ENCODE measurements at places on chromosomes 1 and 21.

DNA sequence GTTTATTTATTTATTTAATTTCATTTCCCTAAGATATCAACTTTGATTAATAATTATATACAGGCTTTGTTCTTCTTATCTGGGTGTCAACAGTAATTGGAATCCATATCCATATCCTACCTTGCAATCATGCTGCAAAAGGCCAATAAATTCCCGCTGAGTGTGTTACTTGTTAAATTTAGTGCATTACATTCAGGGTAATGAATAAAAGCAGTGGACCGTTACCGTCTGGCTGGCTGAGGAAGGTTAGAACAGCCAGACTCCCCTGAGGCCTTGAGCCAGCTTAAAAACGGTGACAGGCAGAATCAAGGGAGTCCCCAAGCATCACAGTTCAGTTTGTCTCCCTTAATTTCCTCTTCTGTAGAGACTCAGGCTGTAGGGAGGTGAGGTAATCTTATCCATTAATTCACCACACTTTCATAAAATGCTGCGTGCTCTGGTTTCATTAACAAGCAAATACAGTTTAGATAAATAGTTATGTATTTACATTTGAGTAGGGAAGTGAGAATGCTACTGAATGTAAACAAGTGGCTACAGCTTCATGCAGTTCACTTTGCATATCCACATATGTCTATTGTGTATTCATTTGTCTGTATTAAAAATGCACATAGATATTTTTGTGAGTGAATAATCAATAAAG, 888.2 kb upstream of the CXADR start:
- DNase-seq, result no peak

DNA sequence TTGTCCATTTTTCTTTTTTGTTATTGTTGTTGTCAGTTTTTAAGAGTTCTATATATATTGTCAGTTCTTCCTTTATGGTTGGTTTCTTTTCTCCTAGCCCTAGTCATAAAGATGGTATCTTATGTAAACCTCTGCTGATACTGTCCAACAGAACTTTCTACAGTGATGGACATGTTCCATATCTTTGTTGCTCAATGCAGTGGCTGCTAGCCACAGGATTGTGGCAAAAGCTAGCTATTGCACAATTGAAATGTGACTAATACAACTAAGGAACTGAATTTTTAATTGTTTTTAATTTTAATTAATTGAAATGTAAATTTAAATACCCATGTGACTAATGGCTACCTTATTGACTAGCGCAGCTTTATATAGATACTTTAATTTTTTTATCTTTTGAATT, 411.8 kb upstream of the PTBP2 start:
- no peak for DNase-seq

DNA sequence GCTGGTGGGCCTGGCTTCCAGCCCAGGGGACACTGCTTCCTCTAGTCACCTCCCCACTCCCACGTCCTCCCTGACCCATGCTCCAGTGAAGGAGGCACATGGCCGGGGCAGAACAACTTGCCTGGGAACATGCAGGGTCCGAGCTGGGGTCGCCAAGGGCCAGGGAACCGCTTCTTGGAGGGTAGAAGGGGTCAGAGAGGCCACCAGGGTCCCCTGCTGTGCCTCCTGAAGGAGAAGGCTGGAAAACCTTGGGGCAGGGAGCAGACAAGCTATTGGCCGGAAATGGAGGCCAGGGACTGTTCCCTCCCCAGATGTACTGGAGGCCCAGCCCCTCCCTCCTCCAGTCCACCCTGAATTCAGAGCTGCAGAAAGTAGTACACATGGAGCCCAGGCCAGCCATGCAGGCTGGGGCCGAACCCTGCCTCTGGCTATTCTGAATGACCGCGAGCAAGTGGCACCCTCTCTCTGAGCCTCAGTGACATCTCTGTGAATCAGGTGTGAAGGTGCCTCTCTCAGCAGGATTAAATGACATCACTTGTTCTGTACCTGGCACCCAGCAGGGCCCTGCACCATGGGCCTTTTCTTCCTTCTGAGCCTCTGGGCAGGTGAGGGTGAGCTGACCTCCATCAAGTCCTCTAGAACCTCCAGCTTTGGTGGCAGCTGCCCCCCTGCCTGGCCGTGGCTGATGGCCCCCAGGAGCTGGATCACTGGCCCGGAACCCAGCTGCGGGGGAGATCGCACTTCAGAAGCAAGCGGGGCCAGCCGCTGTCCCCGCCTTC, 15.7 kb downstream of the SPOCD1 start:
- DNase-seq, result no peak

- no peak for DNase-seq
Measured at GRCh38 chr21:37811711-37812110, 104.5 kb downstream of the KCNJ6 start.

GRCh38 chr1:192438737-192439136, 121.9 kb downstream of the RGS21 start:
- DNase-seq, result no peak

DNA sequence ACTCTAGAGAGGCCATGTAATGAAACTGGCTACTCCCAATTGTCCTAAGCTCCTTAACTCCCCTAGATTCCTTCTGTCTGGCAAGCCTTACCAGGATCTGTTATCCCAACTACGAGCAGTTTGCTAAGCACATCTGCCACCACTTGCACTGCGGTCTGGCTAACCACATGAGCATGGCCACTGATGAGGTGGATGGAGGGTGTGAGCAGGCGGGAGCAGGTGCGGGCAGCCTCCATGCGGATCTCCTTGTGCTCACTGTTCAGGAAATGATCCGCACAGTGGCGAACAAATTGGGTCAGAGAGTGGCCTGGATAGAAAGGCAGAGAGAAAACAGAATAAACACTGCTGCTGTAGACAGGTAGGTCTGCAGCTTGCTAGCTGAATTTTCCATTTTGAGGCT, 24.0 kb downstream of the MTOR start:
- DNase-seq, result no peak

- DNase-seq, result no peak
Measured at GRCh38 chr1:14363036-14363590, 235.4 kb upstream of the KAZN start.

DNA sequence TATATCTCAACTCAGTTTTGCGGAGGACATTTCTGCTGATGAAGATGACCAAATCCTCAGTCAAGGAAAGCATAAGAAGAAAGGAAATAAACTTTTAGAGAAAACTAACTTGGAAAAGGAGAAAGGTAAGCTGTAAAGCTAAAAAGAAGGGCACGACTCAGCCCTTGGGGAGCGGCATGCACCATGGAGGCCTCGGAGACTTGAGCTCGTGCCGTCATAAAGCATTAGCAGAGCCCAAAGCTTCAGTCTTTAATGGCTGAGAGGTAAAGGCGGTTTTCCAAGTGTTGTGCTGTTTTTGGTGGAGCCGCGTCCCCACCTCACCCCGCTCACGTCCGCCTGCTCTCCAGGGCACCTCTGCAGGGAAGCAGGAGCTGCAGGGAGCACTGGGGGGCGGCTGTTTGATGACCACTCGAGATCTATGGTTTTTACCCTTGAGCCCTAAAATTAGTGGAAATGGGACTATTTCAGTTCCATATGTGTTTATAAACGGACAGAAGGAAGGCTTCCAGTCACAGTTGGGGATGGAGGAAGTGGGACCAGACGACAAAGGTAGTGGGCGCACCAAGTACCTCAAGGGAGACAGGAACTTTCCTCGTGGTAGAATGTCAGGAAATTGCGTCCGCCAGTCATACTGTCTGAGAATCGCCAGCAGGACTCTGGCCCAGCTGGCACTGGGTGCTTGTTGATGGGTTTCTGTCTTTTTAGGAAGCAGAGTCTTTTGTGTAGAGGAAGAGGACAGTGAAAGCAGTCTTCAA, 27.6 kb downstream of the RRP1B start:
- DNase-seq, result no peak

DNA sequence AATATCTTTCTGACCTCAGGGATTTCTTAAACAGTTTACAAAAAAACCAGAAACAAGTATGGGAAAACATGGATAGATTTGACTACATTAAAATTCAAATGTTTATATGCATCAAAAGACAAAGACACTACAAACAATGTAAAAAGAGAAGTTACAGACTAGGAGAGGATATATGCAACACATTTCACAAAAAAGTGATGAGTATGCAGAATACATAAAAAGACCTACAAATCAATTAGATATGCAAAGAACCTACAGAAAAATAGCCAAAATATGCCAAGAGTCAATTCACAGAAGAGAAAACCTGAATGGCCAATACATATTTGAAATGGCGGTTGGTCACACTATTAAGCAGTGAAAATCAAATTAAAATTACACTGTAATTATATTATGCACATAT, 175.0 kb downstream of the FOXD2 start:
- no peak for DNase-seq

- DNase-seq, result no peak
Measured at GRCh38 chr1:65263286-65263685, 46.1 kb upstream of the DNAJC6 start.

DNA sequence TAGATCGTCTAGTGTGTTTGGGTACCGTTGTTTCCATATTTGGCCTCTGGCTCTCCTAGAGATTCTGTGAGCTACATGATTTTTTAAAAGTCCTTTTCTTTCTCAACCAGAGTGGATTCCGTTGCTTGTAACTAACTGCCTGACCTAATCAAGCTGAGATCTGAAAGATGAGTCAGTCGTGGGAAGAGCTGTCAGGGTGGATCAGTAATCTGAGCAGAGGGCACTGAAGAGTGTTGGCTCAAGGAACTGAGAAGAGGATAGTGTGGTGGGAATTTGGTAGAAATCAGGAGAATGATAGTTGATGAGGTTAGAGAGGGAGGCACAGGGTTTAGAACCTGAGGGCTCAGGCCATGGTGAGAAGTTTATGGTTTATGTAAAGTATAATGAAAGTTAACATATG, 52.2 kb downstream of the TRAF5 start:
- peak; percentile 15 for DNase-seq

- DNase-seq, result no peak
Measured at GRCh38 chr21:45481566-45481965, 60.7 kb downstream of the SLC19A1 start.

- no peak for DNase-seq
Measured at GRCh38 chr1:94169126-94169525, 48.2 kb upstream of the ABCA4 start.

- DNase-seq, result peak; percentile 86
Measured at GRCh38 chr1:226939438-226940028, 561 bp upstream of the COQ8A start.

DNA sequence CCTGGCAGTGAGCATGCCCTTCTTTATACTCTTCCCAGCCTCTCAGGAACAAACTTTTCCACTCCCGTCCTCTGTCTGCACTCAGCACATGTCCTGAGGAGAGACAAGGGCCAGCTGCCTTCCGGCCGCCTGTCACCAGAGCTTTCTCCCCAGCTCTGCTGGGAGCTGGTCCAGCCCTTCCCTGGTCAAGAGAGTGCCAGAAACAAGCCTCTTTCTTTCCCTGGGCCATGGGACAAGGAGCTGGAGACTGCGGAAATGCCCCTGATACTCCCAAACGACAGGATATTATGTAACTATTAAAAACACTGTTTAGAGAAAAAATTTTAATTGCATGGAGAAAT, 10.4 kb downstream of the LAMB3 start:
- no peak for DNase-seq

DNA sequence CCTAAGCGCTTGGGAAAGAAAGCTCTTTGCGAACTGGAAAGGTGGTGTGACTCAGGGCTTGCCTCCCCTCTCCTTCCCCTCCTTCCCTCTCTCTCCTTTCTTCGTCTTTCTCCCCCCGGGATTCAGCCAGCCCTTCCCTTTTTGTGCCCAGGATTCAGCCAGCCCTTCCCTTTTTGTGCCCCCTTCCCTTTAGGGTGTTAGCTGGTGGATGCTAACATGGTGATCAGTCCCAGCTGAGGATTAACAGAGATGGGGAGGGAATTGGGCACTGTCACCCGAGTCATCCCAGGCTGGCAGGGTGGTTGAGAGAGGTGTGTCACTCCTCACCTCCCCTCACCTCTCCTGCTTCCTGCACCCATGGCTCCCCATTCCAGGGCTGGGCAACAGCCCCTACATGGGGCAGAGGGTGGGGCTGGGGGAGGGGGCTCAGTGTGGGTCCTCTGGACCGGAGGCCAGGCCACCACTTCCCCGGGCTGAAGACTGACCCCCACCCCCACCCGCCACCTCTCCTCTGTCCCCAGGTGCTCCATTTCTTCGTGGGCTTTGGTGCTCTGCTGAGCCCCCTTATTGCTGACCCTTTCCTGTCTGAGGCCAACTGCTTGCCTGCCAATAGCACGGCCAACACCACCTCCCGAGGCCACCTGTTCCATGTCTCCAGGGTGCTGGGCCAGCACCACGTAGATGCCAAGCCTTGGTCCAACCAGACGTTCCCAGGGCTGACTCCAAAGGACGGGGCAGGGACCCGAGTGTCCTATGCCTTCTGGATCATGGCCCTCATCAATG, 51.5 kb downstream of the ELK4 start:
- DNase-seq, result no peak

DNA sequence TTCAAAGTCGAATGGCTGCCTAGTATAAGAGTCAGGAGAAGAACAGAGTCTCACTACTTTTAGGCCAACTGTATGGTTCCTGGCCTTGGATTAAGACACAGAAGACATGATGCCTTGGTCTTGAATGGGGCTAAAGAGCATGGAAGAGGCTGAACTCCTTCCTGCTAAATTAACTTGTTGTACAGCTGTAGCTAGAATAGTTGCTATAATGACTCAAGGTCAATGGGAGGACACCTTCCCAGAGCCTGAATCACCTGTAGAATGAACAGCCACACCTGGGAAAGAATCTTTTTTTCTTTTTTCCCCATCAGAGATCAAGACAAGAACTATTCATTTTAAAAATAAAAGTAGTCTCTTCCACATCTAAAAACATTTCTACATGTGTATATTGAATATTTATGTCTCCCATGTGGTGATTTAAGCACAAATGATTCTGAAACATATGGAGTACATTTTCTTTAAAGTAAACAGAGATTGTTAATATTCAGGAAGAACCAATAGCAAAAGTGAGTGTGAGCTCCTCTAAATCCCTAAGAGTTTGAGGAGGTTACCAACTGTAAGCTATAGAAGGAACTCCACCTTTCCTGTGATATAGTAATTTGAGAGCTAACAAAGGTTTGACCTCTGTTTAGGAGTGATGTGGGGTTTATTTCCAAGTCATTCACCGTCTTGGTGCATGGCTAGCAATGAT, 191.3 kb downstream of the TGFB2 start:
- DNase-seq, result no peak

- DNase-seq, result no peak
Measured at GRCh38 chr1:167518331-167518700, at the start of gene CD247. Gene CD247 (minus strand): TSS chr1:167518529. CDS start chr1:167518465, 64 bp downstream.

GRCh38 chr1:245677461-245678240, 522.9 kb downstream of the KIF26B start:
- DNase-seq, result no peak

DNA sequence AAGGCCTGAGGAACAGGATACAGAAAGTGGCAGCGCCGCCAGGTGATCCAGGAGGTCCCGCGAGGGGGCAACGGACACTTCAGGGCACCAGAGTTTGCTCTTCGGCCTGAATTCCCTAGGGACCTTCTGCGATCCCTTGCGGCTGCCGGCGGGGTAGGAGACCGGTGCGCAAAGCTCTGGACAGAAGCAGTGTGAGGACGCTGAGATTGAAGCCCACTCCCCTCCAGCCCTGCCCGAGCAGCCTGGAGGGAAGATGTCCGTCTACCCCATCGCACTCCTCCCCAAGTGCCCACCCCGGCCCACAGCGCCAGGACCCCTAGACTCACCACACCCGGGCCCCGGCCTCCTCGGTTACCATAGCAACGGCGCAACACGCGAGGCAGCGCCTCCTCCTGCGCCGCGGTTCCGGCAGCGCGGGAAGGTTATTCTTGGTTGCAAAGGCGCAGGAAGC, at the start of gene ANKRD45:
TSS of gene ANKRD45 (minus strand) at position 361 of the 451 bp plus-strand sequence. CDS start 10,433 bp downstream, outside the sequence.
- peak; percentile 74 for DNase-seq

- DNase-seq, result peak; percentile 74
Measured at GRCh38 chr1:246753670-246754535, 29.7 kb downstream of the SCCPDH start.

All from erythroblast (primary cell).